ENCODE measurements at places on chromosomes 3 and 15.

GRCh38 chr15:26620528-26621458 lies 152.1 kb downstream of the GABRB3 start:
- DNase-seq, result no peak

DNA sequence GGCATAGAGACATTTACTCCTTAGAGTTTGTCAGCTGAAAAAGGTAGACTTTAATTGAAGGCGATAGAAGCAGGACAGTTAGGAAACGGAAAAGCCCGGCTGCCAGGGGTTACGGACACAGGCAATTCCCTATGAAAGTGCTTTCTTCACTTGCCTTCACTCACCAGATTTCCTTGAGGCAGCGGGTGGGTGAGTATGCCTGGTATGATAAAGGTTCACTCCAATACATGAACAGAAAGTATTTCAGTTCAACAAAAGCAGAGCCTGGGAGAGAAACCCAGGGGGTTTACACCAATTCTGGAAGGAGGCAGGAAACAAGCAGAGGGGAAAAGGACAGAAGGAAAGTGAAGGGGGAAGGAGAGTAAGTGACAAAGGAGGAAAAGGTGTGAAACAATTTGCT lies 53.9 kb downstream of the QTRT2 start:
- DNase-seq, result no peak

DNA sequence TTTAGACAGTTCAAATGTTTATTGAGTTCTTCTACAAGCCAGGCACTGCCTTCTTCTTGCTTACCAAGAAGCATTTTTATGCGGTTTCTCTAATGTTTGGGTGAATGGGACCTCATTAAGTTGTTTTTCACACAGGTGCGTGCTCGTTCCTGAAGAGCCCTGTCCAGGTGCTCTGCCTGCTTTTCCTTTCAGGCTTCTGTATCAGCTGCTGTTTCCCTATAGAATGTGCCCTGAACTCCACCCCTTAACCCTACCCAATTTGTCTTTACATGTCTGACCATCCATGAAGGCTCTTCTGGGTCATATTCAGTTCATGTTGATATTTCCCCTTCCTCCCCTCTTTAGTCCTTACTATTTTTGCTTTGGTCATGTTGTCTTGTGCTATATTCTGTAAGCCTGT lies 22.4 kb upstream of the GOLGA6L10 start:
- DNase-seq, result no peak

GRCh38 chr3:16992198-16992597 lies 107.4 kb downstream of the PLCL2 start:
- no peak for DNase-seq

DNA sequence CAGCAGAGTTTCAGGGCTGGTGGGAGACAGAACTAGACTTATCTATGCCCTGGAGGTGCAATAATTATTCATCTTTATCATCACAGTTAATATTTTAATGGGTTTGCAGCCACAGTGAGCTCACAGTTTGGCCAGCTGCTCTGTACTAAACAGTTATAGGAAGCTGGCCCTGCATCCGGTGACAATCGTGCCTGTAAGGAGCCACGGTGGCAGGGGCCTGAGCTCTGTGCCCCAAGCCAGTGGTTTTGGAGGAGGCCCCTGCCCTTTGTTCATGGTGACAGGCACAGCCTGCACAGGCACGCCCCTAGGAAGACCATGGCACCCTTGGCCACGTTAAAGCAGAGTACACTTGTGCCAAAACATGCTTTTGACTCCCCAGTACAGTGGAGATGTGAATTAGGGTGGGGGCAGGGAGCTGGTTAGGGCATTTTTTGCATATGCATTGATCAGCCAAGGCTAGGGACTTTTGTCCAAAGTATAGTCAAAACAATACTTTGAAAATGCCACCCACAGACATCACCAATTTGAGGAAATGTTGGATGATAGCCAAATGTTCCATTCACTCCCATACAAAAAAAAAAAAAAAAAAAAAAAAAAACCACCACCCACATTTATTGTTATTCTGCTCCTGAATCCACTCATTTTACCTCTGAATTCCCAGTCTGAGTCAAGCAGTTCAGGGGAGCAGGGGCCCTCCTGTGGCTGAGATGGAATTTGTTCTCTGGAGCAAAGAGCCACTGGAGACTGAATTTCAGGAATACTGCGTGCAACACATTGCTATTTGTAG lies 3.4 kb upstream of the RFTN1 start:
- DNase-seq, result no peak

DNA sequence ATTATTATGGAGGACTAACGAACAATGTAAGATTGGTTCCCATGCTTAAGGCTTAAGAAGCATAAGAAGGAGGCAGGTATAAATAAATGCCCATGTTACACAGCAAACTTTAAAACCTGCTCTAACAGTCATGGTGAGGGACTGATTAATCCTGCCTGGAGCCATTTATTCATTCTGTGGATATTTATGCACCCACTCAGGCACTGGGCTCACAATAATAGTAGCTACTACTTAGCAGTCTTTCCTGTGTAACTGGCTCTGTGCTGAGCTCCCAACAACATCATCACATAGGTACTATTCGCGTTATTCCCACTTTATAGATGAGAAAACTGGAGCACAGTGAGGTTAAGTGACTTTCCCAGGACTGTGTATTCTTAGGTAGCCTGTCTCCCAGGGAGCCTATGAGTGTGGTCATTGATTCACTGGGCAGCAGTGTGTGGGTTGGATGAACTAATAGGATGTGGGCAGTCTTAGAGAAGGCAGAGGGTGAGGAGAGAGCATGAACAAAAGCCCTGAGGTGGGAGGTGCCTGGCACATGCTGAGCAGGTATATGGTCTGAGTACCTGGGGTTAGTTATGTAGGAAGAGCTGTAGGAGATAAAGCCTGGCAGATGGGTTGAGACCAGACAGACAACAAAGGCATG lies 44.1 kb upstream of the UMPS start:
- no peak for DNase-seq

GRCh38 chr3:126211569-126211968 lies 31.2 kb upstream of the ALDH1L1 start:
- no peak for DNase-seq

DNA sequence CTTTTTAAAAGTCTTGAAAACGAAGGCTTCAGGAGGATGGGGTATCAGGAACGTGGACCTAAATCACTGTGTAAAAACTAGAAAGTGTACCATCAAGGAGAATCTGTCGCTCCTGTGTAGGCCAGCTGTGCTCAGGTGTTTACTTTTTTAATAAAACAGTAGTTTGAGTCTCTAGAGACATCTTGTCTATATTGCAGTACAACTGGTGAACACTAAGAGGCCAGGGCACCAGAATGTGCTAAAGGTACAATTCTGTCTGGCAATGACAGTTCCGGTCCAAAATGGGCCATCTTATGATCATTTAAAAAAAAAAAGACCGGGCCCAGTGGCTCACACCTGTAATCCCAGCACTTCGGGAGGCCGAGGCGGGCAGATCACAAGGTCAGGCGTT lies 61.8 kb upstream of the MCF2L2 start:
- no peak for DNase-seq

- no peak for DNase-seq
Measured at GRCh38 chr3:142106548-142106947, 42.8 kb downstream of the TFDP2 start.

GRCh38 chr3:172315401-172316091 lies 132.7 kb downstream of the GHSR start:
- DNase-seq, result no peak

GRCh38 chr15:29308299-29308698 lies 38.7 kb upstream of the NSMCE3 start:
- DNase-seq, result no peak

DNA sequence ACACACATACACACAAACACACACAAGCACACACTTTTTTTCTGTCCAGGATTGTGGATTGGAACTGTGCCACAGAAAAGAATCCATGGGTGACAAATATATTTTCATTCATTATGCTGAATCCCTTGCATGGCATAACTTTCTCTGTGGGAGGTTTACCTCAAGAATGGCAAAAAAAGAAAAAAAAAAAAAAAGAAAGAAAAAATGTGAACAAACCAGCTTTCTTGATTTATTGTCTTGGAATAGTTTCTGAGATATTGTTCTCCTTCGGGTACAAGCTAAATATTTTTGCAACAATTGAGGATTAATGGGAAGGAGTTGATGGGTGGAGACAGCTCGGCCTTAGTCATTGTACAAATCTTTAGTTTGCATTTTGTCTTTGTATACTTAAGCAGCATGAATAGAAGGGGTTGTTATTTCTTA lies 153.1 kb downstream of the GMNC start:
- DNase-seq, result no peak

- no peak for DNase-seq
Measured at GRCh38 chr15:82045179-82045891, 483 bp downstream of the MEX3B start.

GRCh38 chr15:78761020-78761419 lies 50.2 kb downstream of the ADAMTS7 start:
- DNase-seq, result no peak

GRCh38 chr15:98127586-98127985 lies 167.1 kb downstream of the ARRDC4 start:
- DNase-seq, result no peak

GRCh38 chr3:133461291-133461690 lies 61.4 kb downstream of the BFSP2 start:
- no peak for DNase-seq

- no peak for DNase-seq
Measured at GRCh38 chr3:50610181-50610971, 1.2 kb downstream of the CISH start.

DNA sequence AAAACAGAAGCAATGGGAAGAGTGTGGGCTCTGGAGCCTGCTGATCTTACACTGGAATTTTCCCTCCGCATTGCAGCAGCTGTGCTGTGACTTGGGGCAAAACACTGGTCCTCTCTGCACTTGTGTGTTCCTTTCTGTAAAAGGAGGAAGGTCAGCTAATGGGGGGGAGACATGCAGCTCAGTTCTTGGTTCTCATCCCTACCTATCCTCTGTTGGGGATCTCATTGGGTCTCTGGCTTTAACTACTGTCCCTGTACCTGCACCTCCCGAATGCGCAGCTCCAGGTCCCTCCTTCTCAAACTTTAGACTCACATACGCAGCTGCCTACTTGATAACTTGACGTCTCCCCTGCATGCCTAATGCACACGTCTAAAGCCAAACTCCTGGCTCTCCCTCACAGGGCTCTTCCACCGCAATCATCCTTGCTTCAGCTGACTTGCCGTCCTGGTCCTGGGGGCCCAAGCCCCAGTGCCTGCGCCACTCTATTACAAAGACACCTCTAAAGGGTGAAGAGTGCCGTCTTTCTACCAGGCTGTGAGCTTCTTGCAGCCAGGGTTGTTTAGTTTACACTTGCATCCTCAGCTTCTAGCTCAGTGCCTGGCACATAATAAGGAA lies 5.9 kb upstream of the TMEM44 start:
- no peak for DNase-seq

GRCh38 chr15:66761726-66762595 lies 59.9 kb downstream of the SMAD6 start:
- no peak for DNase-seq

- DNase-seq, result no peak
Measured at GRCh38 chr15:55240125-55240760, 43.5 kb upstream of the RSL24D1 start.

GRCh38 chr3:170712798-170713197 lies 126.9 kb upstream of the SLC7A14 start:
- DNase-seq, result no peak

GRCh38 chr3:8555725-8556472 lies 54.3 kb downstream of the LMCD1 start:
- DNase-seq, result no peak

- no peak for DNase-seq
Measured at GRCh38 chr3:50478671-50479260, 24.7 kb downstream of the CACNA2D2 start.

DNA sequence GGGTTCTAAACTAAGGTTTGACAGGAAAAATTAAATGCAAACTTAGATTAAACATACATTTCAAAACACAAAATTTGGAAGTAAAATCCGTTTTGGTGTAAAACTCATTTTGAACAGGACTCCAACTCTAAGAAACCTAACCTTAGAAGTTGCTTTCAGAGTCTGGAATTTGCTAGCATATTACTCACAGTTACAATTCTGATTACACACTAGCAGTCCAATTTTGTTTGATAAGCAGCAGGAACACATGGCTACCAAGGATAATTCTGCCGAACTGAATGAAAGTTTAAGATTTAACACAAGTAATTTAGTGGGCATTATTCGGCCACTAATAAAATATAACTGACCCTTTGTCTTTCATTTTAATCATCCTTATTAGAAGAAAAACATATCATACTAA lies 49.6 kb downstream of the FRMD5 start:
- no peak for DNase-seq
